ENCODE measurements at places on chromosomes 13 and 19.

GRCh38 chr19:23974941-23975340 lies 60.3 kb downstream of the ZNF726 start:
- no peak for DNase-seq

- peak; percentile 69 for DNase-seq
Observed at GRCh38 chr19:17605761-17606589, 50.5 kb downstream of the COLGALT1 start.

- DNase-seq: no peak
Observed at GRCh38 chr19:17172624-17173345, 42.4 kb upstream of the USE1 start.

- no peak for DNase-seq
Observed at GRCh38 chr13:94335761-94336526, 143.5 kb downstream of the DCT start.

GRCh38 chr13:73778242-73778864 lies 355.9 kb downstream of the KLF12 start:
- no peak for DNase-seq

DNA sequence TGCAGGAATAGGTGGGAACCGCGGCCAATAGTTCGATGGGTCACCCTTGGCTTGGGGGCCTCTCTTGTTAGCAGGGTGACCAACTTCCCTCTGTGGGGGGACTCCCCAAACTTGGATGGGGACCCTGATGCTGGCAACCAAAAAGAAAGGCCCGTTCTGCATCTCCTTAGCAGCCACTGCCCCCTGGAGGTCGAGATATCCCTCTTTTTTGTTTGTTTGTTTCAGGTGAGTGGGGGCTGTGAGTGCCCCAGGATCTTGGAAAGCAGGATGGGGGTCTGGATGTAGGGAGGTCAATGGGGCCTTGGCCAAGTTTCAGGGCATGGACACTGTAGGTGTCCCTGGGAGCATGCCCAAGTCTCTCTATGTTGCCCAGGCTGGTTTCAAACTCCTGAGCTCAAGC lies 7.7 kb upstream of the CRTC1 start:
- DNase-seq: no peak

DNA sequence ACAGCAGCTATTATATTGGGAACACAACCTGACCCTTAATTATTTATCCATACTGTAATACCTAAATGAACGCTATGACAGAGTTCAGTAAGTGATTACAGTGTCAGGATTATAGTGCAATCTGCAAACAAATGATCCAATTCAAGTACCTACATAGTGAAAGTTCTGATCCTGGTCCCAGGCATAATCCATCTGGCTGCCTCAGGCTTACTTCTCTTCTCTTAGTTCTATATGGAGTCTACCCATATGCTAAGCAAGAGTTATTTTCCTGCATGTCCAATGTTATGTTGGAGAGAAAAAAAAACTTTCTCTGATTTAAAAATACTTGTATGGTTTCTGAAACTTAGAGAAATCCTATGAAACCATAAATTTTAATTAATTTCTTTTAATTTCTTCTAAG lies 1487.7 kb upstream of the SLC10A2 start:
- DNase-seq: no peak

DNA sequence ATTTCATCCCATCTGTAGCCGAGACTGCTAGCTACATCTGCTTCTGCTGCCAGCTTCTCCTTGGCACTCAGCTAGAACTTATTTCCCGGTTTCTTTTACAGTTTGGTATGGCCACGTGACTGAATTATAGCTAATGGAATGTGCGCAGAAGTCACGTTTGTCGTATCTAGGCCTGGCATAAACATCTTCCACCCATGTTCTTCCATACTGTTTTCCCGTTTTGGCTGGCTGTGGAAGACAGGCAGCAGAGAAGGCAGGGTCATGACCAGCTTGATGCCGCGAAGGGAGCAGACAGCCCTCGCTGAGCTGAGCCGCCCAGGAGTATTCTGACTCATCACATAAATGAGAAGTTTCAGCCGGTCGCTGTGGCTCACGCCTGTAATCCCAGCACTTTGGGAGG lies 186.7 kb downstream of the RFC3 start:
- no peak for DNase-seq

- no peak for DNase-seq
Observed at GRCh38 chr19:6267552-6268381, 12.0 kb downstream of the MLLT1 start.

GRCh38 chr13:99982731-99983498 lies 1.3 kb downstream of the ZIC2 start:
- no peak for DNase-seq

DNA sequence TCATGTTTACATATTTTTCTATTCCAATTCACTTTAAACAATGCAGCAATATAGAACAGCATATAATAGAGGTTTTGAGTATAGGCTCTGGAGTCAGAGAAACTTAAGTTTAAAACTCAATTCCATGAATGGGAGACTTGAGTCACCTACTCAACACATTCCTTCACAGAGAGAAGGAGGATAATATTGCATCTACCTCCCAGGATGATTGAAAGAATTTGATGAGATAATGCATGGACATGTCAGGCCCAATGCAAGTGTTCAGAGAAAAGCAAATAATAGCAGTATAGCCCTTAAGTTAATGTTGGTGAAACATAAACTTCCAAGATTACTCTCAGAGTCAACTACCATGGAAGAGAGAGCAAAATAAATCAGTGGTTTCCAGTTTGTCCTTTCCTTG lies 170.2 kb downstream of the DCLK1 start:
- no peak for DNase-seq

DNA sequence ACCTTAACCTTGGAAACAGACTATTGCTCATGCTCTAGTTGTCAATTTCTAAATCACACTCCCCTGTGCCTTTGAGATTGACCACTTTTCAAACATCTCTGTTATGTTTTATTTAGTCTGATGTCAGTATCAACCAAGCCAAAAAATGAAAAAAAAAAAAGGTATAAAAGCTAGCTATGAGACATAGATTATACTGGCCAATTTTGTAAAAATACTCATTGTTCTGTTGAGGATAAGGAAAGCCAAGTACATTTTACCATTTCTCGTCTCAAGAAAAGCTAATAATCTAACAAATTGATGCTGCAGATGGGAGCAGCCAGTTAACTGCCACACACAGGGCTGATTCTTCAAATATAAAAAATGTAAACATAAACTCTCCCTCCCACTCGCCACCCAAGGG lies 572.6 kb upstream of the KLF12 start:
- no peak for DNase-seq

DNA sequence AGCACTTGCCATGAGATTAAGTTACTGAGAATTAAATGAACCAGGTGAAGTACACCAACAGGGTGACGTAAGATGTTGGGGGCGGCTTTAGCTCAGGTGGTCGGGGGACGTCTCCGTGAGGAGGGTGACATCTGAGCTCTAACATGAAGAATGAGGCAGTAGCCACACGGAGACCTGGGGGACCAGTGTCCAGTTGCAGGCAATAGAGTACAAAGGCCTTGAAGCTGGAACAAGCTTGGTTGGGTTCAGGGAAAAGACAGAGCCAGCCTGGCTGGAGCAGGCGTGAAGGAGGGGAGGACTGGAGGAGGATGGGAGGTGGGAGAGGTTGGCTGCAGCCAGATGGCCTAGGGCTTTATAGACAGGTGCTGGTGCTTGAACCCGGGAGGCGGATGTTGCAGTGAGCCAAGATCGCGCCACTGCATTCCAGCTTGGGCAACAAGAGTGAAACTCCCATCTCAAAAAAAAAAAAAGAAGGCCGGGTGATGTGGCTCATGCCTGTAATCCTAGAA lies 1.6 kb downstream of the SPINT2 start:
- DNase-seq: no peak

All from Panc1 (cell line).